ENCODE measurements at places on chromosomes 1 and 21.
A peak's percentile ranks its signal among the peaks of the same experiment; 100 is the strongest.

DNA sequence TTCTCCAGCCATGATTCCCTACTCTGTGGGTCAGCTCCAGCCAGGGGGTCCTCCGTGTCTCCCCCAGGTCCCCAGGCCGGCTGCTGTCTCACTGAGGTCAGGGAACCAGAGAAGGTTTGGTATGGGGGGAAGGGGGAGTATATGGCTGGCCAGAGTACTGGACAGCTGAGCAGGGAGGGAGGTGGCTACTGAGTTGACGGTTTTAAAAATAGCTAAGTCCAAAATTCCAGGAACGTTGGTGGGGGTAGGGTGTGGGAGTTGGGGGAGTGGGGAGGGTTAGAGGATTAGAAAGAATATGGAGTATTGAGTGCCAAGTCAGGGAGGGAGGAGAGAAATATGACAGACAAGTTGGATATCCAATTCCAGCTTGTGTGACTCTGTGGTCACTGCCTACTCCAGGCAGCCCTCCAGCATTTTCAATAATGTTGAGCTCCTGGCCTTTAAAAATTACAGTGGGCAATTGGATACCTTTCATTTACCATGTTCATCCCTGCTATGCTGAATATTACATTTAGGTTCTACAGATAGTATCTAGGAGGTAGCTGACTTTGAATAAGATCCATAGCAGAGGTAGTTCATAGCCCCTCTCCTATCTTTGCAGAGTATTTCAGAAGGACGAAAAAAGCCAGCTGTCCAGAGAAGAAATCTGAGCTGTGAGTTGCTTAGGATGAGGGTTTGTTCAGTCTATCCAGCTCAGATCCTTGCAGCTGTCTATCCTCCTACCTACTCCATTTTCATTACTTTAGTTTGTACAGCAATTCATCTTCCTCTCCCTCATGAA is at the start of gene HJV:
HJV (minus strand) TSS at position 114 of the 781 bp plus-strand sequence. CDS start 1,504 bp downstream, outside the sequence.
- no peak for DNase-seq

- DNase-seq: no peak
These were observed 184.9 kb upstream of the ATP1B1 start for GRCh38 chr1:168921629-168922028.

DNA sequence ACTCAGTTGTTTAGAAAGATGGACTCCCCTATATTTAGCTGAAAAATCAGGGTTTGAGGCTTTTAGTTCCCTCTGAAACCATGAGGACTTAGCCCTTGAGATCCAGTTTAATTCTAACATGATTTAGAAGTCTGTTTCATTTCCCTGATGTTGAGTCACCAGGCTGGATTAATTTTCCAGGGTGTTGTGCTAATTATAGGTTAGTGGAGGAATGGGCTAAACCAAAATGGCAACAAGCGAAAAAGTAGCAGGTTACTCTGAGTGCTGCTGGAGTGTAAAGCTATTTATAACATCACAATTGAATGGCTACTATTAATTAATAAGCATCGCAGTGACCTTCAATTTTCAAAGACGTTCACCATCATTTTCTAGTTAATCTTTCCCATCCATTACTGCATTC is 15.5 kb upstream of the USP24 start:
- no peak for DNase-seq

DNA sequence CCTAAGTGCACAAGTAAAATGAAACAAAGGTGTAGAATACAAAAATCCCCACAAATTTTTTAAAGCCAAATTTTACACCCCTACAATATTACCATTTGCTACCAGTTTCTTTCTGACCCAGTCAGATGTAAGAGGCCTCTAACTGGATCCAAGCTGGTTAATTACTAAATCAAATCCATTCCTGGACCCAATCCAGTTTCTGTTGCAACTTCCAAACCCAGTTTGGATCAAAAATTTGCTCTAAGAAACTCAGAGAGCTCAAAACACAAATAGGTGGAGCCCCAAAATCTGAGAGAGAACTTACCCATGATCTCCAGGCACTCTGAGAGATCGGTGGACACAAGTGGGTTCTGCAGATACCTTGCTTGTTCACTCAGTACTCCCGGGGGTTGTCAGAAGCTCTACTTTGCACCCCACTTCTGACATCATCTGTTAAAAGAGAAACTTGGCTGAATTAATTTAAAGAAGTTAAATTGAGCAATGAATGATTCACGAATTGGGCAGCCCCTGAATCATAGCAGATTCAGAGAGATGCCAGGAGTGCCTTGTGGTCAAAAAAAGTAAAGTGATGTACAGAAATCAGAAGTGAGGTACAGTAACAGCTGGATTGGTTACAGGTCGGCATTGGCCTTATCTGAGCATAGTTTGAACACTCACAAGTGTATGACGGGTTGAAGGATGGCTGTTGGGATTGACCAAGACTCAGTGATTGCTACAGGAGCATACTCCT is 448.0 kb downstream of the KCNT2 start:
- no peak for DNase-seq

- no peak for DNase-seq
These were observed 12.7 kb downstream of the FCRL5 start for GRCh38 chr1:157539568-157539967.

- no peak for DNase-seq
These were observed 12.8 kb upstream of the RNU1-2 start for GRCh38 chr1:16882986-16883385.

DNA sequence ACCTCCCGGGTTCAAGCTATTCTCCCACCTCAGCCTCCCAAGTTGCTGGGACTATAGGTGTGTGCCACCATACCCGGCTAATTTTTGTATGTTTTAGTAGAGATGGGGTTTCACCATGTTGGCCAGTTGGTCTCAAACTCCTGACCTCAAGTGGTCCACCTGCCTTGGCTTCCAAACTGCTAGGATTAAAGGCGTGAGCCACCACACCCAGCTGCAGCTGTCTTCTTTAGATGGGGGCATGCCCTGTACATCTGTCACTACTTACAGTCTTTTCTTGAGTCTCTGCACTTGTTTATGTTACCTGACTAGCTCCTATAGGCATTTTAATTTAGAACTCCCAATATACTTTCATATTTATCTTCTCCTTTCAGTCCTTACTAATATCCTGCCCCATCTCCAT is 64.2 kb downstream of the SELENOF start:
- no peak for DNase-seq

DNA sequence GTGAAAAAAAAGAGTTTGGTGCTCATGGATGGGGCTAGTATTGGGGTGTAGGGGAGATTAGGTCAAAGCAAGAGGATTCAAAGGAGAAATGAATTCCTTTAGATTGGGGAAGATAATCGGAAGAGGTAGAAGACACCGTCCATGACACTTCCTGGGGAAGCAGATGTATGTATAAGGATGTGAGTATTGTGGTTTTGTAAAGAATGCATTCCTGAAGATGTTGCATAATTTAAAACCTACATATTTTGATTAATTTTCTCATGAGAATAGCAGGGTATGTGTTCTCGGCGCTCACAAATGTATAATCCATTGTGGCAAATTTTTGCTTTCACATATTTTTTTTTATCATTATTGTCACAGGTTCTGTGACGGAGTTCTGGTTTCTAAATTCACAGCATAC is 5.5 kb upstream of the LGALS8 start:
- no peak for DNase-seq

- peak; percentile 47 for DNase-seq
These were observed 55.0 kb upstream of the PAXBP1 start for GRCh38 chr21:32826329-32827167.

- DNase-seq: no peak
These were observed 20.7 kb upstream of the LAX1 start for GRCh38 chr1:203744075-203744972.

GRCh38 chr1:227945891-227946623 is 1.7 kb downstream of the WNT9A start:
- no peak for DNase-seq

GRCh38 chr1:7760245-7760644 is 10.9 kb upstream of the VAMP3 start:
- no peak for DNase-seq

DNA sequence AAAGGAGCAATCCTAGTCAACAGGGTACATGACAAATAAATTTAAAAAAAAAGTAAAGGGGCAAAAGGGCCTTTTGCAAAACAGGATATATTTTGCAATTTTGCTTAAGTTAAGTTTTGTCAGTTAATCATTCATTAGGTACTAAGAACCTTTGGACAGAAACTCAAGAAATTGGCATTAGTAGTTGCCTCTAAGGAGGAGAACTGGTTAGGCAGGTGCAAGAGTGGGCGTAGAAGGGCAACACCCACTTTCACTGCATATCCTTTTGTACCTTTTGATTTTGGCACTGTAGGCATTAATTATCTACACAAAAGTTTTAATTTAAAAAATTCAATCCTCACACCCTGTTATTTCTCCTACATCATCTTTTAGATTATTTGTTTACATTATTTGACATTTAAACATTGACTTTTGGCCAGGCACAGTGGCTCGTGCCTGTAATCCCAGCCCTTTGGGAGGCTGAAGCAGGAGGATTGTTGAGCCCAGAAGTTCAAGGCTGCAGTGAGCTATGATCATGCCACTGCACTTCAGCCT is 4.3 kb downstream of the DDAH1 start:
- DNase-seq: no peak

DNA sequence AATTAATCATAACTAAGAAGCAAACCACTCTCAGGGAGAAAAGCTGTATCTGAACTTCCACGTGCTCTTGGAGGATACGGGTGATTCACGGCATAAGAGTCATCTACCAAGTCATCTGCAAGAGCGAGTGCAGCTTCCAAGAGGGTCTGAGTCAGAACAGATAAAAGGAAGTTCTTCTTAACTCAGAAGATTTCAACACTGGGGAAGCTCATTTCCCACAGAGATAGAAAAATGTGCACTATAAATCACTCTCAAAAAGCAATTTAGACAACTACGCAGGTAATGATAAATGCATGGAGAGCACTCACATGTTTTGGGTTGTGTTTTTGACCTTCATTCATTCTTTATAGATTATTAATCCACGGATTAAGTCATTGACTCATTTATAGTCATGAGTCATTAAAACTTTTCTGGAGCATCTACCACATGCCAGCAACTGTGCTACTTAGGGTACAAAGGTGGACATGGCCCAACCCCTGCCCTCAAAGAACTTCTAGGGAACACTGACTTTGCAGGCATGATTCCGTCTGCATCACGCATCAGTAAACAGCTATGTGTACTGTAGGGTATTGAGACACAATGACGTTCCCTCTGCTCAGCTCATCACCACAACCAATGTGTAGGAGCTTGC is 20.8 kb downstream of the KCNJ15 start:
- DNase-seq: no peak

GRCh38 chr1:65393928-65394327 is 26.5 kb upstream of the LEPR start:
- no peak for DNase-seq

DNA sequence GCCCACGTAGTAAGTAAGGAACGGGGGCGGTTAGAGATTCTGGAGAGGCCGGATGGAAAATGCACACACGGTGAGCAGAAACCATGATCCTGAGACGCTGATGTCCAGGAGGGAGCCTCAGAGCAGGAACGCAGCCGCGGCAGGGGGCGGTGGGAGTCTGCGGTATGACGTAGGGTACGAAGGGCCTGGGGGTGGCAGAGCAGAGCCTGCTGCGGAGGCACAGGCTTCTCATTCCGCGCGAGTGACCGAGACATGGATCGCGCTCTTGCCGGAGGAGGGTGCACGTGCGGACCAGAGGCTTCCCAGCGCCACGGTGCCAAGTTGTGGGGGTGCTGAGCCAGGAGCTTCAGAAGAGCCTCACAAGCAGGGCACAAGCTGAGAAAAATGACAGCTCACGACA is 176.2 kb downstream of the KIF26B start:
- DNase-seq: no peak

GRCh38 chr21:45457161-45457831 is 52.3 kb downstream of the COL18A1 start:
- DNase-seq: no peak

Measured in NCI-H460 (cell line).